CD4-positive, alpha-beta T cell treated with Interleukin-17A for 1 hour (primary cell): ENCODE measurements at places on chromosomes 16 and 17.
A peak's percentile ranks its signal among the peaks of the same experiment; 100 is the strongest.

- no peak for DNase-seq
Observed at GRCh38 chr17:57407287-57408070, 151.2 kb downstream of the MSI2 start.

GRCh38 chr16:64773184-64773583 is 348.7 kb downstream of the CDH11 start:
- DNase-seq: no peak

GRCh38 chr16:78503602-78504001 is 404.1 kb downstream of the WWOX start:
- DNase-seq: peak; percentile 66

DNA sequence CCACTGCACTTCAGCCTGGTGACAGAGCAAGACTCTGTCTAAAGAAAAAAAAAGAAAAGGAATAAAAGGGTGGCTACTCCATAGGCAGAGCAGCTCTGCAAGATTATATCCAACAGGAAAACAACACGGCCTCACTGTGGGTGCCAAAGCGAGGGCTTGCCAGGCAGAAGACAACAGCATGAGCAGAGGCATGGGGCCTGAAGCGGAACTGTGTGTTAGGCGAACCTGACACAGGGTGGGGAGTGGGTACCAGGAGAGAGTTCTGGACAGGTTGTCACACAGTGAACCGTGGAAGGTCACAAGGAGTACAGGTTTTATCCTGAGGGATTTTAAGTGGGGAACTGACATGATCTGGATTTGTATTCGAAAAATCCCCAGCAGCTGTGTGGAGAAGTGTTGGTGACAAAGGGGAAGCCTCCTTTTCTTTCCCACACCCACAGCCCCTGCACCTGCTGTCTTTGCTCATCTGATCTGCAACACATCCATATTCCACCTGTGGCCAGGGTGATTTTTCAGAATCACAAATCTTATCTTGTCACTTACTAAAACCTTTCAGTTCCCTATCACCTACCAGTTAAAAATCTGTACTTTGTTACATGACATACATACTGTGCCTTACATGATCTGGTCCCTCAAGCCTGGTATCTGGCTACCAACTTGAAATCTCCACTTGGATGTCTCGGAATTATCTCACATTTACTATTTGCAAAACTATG is 23.2 kb upstream of the ARHGAP17 start:
- DNase-seq: no peak
